Fibroblast of upper back skin (primary cell): ENCODE measurements at places on chromosomes 7 and 10.

DNA sequence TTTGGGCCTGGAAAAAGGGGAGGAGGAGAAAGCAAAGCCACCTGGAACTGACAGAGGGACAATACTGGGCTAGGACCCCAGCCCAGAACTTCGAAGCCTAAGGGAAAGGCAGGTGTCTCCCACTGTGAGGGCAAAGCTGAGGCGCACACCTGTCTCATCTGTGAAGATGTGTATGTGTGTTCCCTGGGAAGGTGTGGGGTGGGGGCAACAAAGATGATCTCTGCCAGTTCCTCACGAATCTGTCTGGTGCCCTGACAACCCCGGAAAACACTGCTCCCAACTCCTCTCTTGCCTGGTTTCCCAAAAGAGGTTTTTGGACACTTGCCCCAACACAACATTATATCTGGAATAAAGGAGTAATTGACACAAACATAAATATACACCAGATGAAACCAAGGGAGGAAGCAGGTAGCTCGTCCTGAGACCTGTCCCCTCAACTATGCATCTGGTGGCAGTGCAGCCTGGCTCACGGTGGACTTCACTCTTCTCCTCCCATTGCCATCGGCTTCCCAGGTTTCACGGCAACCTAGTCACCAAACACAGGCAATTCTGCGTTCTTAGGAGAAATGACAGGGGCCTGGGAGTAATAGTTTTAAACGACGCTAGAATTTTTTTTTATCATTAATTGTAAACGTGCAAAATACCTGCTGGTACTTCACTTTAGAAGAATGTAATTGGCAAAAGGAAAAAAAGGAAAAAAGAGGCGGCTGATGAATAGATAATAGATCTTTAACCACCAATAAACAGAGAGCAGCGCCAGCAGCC, 1.7 kb upstream of the EMX2 start:
- no peak for DNase-seq

DNA sequence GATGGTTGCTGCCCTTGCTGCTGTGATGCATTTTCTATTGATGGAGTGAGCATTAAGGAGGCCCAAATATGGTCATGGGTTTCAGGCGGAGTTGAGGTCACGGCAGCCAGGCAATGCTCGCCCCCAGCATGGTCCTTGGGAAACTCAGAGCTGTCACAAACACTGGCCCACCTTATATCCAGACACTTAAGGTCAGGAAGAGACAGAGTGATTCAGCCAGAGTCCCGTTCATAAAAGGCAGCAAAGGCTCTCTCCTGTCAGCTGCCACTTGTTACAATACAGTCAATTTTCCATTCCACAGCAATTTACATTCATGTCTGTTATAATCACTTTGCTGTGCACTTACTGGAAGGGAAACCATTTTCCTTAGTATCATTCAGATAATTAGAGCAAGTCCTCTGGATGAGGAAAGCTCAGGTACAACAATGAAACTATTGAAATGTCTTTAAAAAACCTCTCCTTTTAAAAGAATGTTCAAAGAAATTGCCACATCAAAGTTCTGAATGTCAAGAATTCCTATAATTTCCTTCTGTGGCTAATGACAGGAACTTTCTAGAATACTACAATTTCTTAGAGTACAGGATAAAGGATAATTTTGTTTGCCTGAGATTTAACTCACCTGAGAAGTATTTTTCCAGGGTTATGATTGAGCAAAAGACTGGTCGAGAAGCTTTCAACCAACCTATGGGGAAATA, 14.8 kb upstream of the ANKRD1 start:
- DNase-seq = no peak

- DNase-seq = peak; percentile 45
These were observed 248.9 kb downstream of the FOXP2 start for GRCh38 chr7:114663502-114663901.

GRCh38 chr10:121078036-121078435, 226.9 kb downstream of the WDR11 start:
- no peak for DNase-seq

- no peak for DNase-seq
These were observed 985.1 kb upstream of the LRRN3 start for GRCh38 chr7:110105840-110106239.
